Activated naive CD4-positive, alpha-beta T cell treated with anti-CD3 and anti-CD28 coated beads for 36 hours (primary cell): ENCODE measurements at places on chromosomes 1 and 21. TPM values are rescaled to one million over a fixed set of nuclear protein-coding genes. Genes with fewer than 3 reads are reported as not detected.

ARHGAP30 gene
- 104 TPM for total RNA-seq

PAFAH2 gene
- 4.7 TPM for total RNA-seq

DNA sequence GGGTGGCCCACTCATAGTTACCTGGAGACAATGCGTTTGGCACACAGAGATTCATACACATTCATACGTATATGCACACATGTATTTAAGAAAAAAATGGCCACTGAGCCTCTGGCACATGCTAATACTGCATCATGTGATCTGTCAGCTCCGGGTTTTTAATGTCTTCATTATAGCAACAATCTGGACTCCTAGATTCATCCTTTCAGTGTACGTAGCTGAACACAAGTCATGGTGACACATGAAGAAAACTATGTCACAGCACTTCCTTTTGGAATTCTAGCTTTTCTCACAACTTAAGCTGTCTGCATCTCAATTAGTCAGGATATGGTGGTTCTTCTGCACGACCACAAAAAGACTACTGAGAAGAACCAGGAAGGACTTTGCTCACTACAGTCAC, 24.7 kb downstream of the HSF2BP start:
- peaks cover 6% of the 10 kb centered on the region for H3K4me1 ChIP-seq
- H3K27me3 ChIP-seq: no peaks in the 10 kb centered on the region
- DNase-seq: no peak

- DNase-seq: no peak
- no peaks in the 10 kb centered on the region for H3K4me1 ChIP-seq
- H3K4me3 ChIP-seq: no peak overlapping the region
- H3K27ac ChIP-seq: no peak overlapping the region
These were observed 38.4 kb downstream of the UTP25 start for GRCh38 chr1:209866201-209866600.

- H3K4me3 ChIP-seq: no peak overlapping the region
- no peak for DNase-seq
- peaks cover 20% of the 10 kb centered on the region for H3K4me1 ChIP-seq
- H3K27ac ChIP-seq: no peak overlapping the region
These were observed 45.8 kb upstream of the RGS1 start for GRCh38 chr1:192529811-192530210.

DNA sequence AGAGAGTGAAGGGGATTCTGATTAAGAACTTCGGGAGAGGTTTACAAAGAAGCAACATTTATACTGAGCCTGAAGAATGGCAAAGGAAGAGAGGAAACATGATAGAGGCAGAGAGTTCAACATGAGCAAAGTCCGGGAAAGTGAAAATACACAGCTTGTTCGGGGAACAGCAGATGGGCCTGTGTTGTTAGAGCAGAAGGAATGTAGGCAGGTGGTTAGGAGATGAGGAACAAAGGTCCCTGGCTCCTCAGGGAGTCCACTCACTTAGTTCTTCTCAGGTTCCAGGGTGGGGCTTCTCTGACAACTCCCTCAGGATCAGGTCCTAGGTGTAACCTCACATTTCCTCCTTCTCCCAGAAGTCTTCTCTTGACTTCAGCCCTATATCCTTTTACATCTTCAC, 5.1 kb upstream of the ZNF326 start:
- peaks cover 12% of the 10 kb centered on the region for H3K4me1 ChIP-seq
- no peaks in the 10 kb centered on the region for H3K27me3 ChIP-seq
- H3K36me3 ChIP-seq: no peaks in the 10 kb centered on the region
- H3K27ac ChIP-seq: no peak overlapping the region

ETV3L gene
- total RNA-seq: not detected

PADI3 gene
- total RNA-seq: not detected

DNA sequence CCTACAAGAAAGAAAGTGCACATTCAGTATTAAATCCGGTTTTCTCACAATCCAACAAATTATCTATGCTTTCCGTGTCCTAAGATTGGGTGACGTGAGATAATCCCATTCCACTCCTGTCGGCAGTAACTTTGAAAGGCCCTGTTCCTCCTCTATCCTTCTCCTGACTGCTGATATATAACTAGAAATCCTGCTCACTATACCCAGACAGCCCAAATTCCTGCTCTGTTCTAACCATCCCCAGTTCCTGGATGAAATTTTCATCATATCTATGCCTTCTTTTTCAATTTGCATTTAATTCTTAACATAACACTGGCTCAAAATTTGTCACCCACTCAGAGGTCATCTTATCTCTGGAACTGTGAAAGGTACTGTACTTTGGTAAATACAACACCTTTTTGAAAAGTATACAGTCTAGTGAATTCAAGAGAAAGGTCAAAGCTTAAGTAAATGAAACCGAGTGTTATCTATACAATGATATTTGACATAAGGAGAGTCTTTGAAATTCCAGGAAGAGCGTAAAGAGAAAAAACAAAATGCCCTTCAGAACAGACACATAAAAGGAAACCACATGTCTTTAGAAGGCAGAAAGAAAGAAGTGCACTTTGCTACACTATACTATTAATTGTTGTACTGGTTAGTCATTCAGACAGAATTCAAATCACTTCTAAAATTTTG, 200.5 kb upstream of the NEGR1 start:
- H3K27ac ChIP-seq: peak overlapping the region; percentile 30
- no peak for DNase-seq
- no peaks in the 10 kb centered on the region for H3K4me1 ChIP-seq
- H3K4me3 ChIP-seq: no peak overlapping the region
- H3K36me3 ChIP-seq: no peaks in the 10 kb centered on the region

CYP4Z1 gene
- not detected for total RNA-seq

CALML6 gene
- total RNA-seq: 0.41 TPM

S1PR1 gene
- 129 TPM for total RNA-seq

DNA sequence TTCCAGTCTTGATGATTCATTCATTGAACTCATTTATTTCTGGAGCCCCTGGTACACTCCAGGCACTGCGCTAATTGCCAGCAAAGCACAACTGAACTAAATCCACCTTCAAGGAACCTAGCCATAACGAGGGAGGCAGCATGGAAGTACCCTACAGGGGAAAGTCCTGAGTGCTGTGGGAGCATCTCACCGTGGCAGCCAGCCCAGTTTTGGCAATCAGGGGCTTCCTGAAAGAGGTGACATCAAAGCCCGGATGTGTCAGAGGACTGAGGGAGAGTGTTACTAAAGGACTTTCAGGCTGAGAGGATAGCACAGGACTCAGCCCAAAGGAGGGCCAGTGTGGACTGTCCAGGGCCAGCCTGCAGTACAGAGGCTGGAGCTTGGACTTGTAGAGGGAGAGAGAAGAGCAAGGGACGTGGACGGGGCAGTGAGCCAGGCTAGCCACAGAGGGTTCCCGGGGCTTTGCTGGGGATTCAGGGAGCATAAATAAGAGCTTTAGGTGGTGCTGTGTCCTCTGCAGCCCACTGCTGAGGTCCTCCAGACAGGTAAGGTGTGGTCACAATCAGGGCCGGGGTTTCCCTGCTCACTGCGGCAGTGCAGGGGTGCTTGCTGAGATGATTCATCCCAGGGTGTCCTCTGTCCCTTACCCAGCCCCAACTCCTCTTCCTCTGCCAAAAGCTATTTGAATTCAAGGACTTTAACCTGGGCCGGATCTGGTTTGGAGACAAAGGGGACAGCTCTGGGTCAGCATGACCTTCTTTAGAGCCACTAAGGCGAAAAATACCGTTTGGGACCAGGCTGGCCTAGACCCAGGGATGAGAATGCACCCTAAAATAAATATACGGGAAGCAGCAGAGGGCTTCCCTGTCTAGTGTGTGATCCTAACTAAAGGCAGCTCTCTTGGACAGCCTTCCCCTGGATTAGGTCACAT, 128.3 kb downstream of the EDEM3 start:
- DNase-seq: no peak
- no peak overlapping the region for H3K4me3 ChIP-seq
- no peaks in the 10 kb centered on the region for H3K4me1 ChIP-seq

DNA sequence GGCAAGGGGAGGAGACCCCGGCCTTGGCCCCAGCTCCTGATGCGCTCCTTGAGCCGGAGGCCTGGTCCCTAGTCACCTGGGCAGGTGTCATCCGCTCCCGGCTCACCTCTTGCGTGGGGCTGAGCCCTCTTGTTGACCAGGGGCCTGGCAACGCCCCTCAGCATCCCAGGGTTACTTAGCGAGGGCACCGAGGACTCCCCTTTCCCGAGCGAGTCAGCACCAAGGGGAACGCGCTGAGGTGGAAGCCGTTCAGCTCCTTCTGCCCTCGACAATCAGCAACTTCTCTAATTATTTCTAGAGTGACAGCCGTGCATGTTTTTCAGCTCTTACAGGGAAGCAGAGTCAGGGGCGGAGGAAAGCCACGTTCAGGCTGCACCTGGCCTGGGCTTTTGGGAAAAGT, 522 bp downstream of the SLC45A1 start:
- no peaks in the 10 kb centered on the region for H3K36me3 ChIP-seq
- H3K27ac ChIP-seq: no peak overlapping the region
- DNase-seq: peak; percentile 17
- H3K27me3 ChIP-seq: peaks cover 15% of the 10 kb centered on the region
- peak overlapping the region; percentile 61 for H3K4me3 ChIP-seq
